ENCODE measurements at places on chromosomes 6 and 20.

GRCh38 chr20:63052571-63053431, 46.0 kb upstream of the BHLHE23 start:
- no peak for DNase-seq

DNA sequence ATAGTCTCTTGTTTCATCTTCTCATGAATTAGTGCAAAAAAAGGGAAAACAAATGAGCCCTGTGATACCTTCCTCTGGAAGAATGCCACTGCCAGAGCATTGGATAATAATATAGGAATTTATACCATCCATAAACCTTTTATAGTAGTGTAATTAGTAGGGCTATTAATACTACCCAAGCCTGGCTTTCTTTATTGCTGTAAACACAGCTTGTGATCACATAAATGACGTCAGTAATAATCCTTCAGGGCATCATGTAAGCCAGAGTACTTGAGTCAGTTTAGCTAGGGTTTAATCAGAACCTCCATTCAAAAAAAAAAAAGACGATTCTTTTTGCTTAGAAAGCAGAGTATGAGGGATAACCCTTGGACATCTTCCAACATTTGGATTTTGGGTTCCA, 264.8 kb downstream of the SLC35F1 start:
- no peak for DNase-seq

DNA sequence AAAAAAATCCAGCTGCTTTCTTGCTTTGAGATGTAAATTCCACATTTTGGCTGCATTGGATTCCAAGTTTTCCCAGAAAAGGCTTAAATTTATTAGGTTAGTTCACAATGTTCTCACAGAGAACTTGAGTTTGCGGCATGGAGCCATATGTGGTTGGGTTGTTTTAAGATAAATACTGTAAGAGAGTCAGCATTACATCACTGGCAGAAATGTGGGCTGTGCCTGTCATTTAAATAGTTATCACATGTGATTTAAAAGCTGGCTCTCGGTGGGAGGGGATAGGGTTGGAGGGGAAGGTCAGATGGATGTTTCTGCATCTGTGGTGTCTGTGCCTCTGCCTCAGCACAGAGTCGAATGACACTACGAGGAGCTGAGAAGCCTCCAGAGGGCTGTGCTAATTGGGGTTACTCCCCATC, 73.8 kb upstream of the SCP2D1 start:
- no peak for DNase-seq

DNA sequence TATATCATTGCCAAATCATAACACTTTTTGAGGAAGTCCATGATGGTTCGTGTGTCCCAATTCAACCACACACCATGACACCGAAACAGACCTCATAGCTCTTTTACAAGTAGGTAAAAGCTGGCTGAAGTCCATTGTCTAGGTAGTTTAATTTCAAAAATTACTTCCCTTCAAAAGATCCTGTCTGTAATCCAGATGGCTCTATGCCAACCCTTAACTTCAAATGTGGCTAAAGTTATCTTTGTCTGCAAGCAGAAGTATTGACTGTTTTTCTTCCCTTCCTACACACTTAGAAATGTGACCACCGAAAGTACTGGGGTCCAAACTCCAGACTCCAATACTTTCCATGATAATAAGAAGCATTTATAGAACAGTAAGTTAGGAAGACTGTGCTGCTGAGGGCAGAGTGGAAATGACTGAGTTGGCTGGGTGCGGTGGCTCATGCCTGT, 8.3 kb upstream of the TIAM2 start:
- DNase-seq: no peak

GRCh38 chr6:47853766-47854165, 71.9 kb downstream of the OPN5 start:
- no peak for DNase-seq

DNA sequence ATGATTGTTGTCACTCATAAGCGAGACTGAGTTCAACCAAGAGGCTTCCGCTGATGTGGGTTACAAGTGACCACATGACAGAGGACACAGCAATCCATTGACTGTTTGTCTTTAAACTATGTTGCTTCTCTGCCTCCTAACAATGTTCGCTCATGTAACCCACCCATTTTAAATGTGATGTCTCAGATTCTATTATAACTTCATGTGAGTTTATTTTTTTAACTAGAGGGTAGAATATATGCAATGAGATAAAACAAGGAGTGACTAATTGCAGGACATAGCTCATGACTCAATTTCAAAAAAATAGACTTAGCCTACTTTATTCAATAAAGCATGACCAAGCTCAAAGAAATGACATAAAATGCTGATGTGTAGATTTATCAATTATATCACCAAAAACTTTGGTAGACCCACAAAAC, 119.2 kb upstream of the SASH1 start:
- DNase-seq: no peak

- DNase-seq: no peak
Measured at GRCh38 chr6:45619994-45620471, 242.3 kb upstream of the SUPT3H start.

DNA sequence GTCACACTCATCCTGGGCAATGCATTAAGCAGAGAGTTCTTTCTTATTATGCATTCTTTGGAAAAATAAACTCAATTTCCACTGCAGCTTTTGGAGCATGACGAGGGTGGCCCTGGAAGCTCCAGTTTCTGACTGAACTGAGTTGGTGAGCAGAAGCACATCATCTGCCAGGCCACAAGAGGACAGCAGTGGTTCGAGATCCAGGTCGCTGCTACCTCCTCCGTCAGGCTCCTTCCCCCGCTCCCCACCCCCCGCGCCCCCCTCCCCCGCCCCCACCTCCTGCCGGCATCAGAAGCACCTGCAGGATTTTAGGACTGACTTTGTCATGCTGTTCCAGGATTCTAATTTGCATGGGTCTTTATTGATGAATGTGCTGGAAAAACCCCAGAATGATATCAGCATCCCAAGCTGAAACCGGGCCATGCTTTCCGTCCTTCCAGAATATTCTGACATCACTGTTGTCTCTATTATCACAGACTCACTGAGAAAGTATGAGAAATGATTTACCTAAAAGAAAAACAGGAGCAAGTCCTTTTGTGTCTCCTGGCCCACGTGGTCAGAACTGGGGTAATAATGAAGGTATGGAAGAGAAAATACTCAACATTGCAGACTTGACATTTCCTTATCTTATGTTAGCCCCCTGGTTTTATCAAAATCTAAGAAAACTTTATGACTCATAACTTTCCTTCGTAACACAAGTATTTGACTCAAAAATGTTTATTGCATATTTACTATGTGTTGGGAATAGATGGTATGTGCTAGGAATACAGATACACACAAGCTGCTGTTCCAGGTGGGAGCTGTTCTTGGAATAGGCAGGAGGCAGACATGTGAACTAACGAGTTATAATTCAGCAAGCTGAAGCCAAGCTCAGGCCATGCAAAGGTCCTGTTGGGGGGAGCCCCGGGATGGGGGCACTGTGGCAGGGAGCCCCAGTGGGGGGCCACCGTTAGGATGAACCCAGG, 220.2 kb upstream of the EXOC2 start:
- DNase-seq: no peak

GRCh38 chr20:54668271-54669039, 193.1 kb downstream of the DOK5 start:
- DNase-seq: peak; percentile 4

DNA sequence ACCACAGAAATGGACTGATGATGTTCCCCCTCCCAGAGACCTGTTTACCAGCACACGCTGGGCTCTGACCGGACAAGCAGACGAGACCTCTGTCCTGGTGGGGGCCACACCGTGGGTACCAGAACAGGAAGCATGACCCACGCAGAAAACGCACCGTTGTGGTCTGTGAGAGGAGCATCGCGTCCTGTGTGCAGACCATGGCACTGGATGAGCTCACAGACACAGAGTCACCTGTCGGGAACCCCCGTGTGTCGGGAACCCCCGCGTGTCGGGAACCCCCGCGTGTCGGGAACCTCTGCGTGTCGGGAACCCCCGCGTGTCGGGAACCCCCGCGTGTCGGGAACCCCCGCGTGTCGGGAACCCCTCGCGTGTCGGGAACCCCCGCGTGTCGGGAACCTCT, 37.4 kb downstream of the MYT1 start:
- DNase-seq: no peak

GRCh38 chr20:36754656-36755222, 8.8 kb upstream of the NDRG3 start:
- DNase-seq: peak; percentile 47

- no peak for DNase-seq
Measured at GRCh38 chr6:80357674-80358073, 251.2 kb downstream of the BCKDHB start.

GRCh38 chr6:1296542-1296941, 15.4 kb upstream of the FOXQ1 start:
- no peak for DNase-seq

GRCh38 chr20:39660226-39660625, 698.1 kb downstream of the DHX35 start:
- no peak for DNase-seq

- DNase-seq: no peak
Measured at GRCh38 chr6:70547313-70547712, 19.4 kb upstream of the SDHAF4 start.

DNA sequence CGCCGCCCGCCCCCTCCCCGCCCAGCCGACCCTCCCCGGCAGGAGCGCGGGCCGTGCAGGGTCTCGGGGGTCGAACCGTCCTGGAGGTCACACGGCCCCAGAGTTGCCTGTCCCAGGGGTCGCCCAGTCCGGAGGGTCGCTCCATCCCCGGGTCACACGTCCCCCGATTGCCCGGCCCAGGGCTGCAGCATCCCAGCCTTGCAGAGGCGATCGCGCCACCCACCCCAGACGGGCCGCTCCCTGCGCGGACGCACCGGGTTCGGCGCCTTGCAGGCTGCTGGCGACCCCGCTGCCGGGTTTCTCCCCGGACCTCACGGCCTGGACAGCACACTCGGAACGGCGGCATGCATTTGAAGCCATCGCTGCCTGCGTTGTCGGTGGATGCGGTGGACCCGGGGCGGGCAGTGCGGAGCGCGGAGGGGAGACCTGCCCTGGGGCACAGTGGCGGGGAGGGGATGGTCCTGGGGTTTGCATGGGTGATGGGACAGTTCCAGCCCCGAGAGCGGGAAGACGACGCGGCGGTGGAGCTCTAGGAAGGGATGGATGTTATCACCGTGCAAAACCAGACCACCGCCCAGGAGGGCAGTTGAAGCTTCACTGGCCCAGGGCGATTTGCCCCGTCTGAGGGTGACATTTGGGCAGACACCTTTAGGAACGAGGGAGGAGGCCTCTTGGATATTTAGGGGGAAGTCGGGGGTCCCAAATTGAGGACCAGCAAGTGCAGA, 22.7 kb upstream of the FRMD1 start:
- DNase-seq: no peak

- DNase-seq: no peak
Measured at GRCh38 chr6:97293198-97293696, 10.2 kb upstream of the MMS22L start.

GRCh38 chr20:58684291-58684690, 8.3 kb upstream of the NPEPL1 start:
- no peak for DNase-seq

DNA sequence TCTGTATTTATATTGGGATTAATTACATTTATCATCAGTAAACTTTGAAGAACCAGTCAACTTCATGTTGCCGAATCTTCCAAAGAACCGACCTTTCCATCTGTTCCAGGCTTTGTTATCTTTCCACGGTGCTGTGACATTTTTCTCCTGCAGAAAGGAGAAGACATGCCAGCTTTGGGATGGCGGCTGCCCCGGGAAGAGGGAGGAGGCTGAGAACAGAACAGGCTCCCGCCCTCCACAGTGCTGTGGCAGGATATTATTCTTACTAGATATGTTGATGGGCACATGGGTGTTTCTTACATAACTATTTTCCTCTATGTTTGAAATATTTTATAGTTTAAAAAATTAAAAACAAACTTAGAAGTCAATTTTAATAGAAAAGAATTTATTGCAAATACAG, 44.9 kb downstream of the GINS1 start:
- no peak for DNase-seq

DNA sequence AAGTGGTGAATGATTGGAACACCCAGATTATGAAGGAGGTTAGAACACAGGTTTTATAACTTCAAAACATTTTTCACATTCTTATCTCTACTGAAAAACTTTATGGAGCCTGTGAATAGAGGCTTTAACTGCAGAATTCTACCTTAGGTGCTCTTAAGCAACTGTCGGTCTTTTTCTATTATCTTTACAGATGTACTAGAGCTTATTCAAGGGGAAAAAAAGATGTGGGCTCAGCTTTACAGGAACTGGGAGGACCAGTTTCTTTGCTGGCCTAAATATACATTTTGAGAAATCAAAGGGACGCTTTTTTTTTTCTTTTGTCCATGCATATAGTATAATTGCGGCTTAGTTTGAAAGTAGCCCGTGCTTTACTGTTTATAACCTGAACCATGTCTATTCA, 58.9 kb downstream of the UST start:
- DNase-seq: no peak

GRCh38 chr6:75149696-75150095, 56.2 kb downstream of the COL12A1 start:
- no peak for DNase-seq

DNA sequence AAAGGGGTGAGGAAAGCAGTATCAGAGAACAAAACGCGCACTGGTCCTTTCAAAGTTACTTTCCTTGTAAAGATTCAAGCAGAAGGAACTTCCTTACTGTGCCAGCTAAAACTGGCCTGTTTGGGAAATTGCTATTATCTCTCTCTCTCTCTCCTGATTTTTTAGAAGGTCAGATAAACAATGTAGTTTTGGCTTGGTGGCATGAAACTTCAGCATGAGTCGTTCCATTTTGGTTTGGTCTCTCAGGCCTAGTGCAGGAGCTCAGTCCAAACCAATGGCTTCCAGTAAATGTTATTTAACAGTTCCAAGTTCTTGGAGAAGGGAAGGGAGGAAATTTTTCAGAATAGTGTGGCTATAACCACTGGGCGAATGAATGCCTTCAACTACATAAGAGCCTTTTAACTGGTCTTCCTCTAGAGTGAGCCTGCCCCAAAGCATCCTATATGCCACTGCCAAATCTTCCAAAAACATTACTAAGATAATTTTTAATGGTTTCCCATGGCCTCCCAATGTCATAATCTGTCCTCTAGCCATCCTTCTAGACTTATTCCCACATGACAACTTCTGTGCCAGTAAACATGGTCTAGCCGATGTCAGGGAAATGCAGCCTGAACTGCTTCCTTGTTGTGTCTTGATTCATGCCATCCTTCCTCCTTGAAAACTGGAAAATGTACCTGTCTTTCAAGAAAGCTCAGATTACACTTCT, 9.1 kb upstream of the SNX9 start:
- DNase-seq: no peak

DNA sequence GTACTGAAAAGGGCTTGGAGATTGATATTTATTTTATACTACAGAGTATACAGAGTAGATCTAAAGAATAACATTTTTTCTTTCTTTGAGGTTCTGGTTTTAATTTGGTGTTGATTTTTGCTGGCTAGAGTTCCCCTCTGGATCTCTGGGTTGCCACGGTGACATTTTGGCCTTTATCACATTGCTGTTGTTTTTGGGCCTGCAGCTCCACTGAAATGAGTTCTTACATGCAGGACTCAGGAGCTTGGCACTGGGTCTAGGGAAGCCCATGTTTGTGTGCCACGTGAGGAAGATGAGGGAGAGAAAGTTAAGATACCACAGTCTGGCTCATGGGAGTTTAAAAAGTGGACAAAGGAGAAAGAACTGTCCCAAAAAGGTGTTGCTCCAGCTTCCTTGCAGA, 7.4 kb upstream of the TFAP2C start:
- DNase-seq: no peak

- DNase-seq: no peak
Measured at GRCh38 chr6:131682442-131682841, 18.8 kb downstream of the OR2A4 start.

- no peak for DNase-seq
Measured at GRCh38 chr20:40481337-40481736, 207.7 kb downstream of the MAFB start.

Data from NCI-H345 (cell line).